ENCODE measurements at places on chromosomes 4 and X.

DNA sequence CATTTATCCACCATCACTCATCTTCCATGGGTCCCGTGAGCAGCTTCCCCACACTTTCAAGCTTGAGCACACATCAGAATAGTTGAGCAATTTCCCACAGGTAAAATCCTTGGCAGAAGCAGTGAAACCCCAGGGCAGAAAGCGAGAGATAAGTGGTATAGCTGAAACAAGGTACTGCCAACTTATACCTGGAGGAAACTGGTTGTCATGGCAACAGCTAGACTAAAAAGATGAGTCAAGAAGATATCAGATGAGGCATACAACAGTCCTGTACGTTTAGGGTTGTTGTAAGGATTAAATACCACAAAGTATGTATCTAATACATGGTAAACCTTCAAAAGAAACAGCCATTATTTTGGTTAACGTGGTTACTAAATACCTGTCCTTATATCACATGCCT, 66.9 kb upstream of the PHOX2B start:
- no peak for DNase-seq

GRCh38 chr4:5433196-5433595, 275.2 kb downstream of the EVC2 start:
- DNase-seq: no peak

GRCh38 chrX:39599339-39599738, 498.4 kb downstream of the BCOR start:
- no peak for DNase-seq

DNA sequence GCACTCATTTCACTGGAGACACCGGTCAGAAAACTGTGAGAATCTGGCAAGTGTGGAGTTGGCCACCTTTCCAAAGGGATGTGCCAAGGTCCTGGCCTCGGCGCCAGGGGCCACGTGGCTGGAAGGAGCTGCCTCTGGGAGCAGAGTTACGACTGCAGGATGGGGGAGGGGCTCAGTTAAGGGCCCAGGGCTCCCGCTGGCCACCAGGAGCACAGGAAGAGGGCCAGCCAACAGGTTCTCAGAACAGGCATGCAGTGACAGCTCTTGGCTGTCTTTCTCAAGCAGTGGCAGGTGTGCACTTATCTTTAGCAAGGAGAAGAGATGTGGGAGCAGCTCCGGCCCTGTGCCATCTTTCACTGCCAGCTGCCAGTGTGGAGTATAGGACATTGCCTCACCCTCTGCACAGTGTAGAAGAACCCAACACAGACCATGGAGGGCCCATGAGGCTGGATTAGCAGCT, 115.9 kb upstream of the RBPJ start:
- no peak for DNase-seq

- no peak for DNase-seq
Observed at GRCh38 chrX:28649541-28649940, 62.3 kb downstream of the IL1RAPL1 start.

DNA sequence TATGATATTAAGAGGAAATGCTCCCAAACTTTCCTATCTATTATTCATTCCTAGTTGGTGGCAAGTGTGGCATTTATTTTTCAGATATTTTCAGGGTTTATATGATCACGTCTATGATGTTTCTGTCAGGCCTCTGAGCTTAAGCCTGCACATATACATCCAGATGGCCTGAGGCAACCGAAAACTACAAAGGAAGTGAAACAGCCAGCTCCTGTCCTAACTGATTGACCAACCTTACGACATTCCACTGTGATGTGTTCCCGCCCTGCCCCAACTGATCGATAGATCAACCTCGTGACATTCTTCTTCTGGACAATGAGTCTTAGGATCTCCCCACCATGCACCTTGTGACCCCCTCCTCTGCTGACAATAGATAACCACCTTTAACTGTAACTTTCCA, 67.6 kb upstream of the CTSO start:
- DNase-seq: no peak

- no peak for DNase-seq
Observed at GRCh38 chr4:3452376-3452775, 10.6 kb downstream of the HGFAC start.

GRCh38 chr4:36573441-36573840, 292.0 kb downstream of the DTHD1 start:
- no peak for DNase-seq

DNA sequence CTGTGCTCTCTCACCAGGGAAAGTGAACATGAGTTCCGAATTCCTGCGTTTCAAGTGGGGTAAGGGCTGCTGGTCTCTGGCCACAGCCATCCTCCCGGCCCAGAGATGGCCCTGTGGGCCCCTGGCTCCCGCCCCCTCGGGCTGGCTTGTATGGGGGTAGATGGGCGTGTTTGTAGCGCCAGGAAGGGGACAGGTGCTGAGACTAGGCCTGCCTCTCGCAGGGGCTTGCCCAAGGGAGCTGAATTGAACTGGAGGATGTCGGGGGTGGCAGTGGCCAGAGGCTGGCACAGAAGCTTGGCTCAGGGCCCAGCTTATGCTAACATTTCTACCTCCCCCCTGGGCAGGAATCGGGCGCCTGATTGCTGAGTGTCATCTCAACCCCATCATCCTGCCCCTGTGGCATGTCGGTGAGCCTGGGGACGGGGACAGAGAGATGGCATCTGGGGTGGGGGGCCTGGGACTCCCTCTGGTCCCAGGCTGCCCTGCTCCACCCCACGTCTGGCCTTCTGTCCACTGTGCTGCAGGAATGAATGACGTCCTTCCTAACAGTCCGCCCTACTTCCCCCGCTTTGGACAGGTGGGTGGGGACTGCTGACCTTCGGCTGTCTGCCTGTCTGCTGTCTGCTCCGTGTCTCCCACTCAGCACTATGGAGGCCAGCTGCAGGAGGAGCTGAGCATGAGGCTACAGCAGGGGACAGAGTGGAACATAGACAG, 8.5 kb downstream of the TAFAZZIN start:
- no peak for DNase-seq

GRCh38 chr4:161555689-161556660, 607.8 kb downstream of the FSTL5 start:
- DNase-seq: no peak

- DNase-seq: no peak
Observed at GRCh38 chrX:24838629-24839028, 144.9 kb downstream of the POLA1 start.

DNA sequence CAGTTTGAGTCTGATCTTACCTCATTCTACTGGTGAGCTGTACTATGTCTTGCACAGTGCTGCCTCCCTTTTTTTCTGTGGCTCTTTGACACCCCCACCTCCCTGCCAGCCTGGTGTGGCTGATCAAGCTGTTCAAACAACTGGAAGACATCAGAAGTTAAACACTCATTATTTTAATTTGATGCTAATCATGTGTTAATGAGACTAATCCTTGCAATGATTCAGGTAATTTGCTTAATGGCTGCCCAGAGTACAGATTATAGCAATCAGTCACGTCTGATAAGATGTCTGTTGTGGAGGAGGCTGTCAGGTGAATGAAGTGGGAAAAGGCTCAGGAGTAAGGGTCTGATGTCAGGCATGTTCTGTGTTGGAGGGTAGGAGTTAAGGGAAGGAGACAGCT, 87.4 kb upstream of the GK2 start:
- no peak for DNase-seq

DNA sequence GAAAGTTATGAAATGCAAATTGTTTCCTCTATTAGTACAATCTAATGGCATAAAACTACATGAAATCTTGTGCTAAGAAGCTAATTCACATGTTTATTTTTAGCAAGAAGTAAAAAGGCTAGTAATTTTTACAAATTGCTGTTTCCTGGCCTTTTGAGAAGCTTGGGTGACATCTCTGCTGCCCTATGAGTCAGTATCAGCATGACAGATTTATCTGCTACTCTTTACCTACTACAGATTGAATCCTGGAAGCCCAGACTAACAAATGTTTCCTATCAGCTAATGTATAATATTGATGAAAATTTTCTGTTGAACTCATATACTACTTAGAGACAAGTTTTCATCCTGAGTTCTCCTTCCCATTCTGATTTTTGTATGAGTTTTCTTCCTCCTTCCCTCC, 232.4 kb downstream of the DCTD start:
- no peak for DNase-seq

GRCh38 chr4:80184053-80184824, 13.1 kb upstream of the PRDM8 start:
- DNase-seq: peak; percentile 60

DNA sequence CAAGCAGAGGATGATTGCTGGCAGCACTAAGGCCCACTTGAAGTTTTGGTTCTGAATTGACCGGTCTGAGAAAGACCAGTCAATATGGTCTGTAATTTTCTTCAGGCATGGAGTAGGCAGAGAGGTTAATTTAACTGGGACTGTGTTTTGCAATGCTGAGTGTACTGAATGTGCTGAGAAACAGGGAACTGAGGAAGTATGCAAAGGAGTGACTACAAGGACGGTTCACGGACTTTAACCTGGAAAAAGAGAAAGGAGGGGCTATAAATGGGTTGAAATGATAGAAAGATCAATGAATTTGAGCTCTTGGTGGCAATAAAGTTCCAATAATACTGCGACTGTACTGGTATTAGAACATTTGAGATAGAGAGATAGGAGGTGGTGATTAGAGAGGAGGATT, 84.5 kb downstream of the MAGEB17 start:
- DNase-seq: no peak
